Erythroblast (primary cell): ENCODE measurements at places on chromosomes 12 and 14.
A peak's percentile ranks its signal among the peaks of the same experiment; 100 is the strongest.

DNA sequence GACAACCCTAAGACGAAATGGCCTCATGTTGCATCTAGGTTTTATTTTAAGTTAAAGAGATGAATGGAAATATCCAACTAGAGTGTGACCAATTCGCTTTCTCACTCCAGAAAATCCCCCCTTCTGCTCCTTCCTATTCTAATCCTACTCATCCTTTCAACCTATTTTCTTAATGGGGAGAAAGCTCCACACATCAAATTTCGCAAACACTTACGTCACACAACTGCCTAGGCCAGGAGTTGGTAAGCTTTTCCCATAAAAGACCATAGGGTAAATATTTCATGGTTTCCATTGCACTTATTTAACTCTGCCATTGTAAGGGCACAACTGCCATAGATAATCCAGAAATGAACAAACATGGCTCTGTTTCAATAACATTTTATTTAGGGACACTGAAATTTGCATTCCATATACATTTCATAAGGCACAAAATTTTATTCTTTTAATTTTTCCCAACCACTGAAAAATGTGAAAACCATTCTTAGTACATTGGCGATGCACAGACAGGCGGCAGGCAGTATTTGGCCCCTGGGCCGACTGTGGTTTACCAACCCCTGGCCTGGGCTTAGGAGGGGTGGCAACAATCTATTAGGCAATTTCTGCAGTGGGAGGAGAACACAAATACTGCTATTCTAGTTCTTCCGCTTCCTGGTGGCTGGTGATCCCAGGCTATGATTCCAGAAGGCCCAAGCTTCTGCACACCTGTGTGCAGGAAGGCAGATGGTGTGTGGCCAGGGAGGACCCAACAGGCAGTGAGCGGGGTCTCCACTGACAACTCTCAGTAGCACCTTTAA, 67.2 kb upstream of the FOXN3 start:
- no peak for DNase-seq

GRCh38 chr14:105582639-105583038, 56.3 kb downstream of the TMEM121 start:
- DNase-seq = no peak

DNA sequence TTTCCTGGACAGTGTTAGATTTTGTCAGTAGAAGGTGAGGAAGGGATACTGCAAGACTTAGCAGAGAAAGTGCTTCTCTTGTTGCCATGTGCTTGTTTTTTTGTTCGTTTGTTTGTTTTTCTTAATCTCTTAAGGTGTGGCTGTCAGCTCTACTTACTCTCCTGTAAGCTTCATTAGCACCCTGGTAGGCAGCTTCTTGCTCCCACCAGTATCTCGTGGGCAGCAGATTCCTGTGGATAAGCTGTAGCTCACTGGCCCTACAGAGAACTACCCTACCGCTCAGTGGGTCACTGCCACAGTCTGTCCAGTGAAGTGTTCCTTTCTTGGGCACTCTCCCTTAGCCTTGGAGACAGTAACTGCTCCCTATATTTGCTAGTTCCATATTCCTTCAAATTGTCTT, 30.1 kb downstream of the VRK1 start:
- no peak for DNase-seq

GRCh38 chr12:128830505-128830893, 6.7 kb upstream of the SLC15A4 start:
- no peak for DNase-seq

DNA sequence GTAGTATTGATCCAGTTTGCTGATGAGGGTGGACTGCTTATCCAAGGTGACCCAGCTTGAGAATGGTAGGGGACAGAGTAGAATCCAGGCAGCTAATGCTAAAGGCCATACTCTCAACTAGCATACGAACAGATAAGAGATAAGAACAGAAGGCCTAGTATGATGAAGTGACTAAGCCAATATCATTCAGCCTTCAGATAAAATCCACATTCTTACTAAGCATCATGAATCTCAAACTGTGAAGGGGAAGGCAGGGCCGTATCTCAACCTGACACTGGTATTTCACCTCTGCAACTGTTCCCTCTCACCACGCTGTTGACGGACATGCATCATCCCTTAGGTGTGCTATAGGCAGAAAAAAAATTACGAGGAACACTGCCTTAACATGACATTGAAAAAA, 8.1 kb upstream of the CKAP4 start:
- DNase-seq = no peak

- no peak for DNase-seq
Observed at GRCh38 chr12:75710361-75711069, 199.1 kb upstream of the KRR1 start.

- no peak for DNase-seq
Observed at GRCh38 chr14:20515846-20516245, 10.5 kb downstream of the RNASE10 start.

DNA sequence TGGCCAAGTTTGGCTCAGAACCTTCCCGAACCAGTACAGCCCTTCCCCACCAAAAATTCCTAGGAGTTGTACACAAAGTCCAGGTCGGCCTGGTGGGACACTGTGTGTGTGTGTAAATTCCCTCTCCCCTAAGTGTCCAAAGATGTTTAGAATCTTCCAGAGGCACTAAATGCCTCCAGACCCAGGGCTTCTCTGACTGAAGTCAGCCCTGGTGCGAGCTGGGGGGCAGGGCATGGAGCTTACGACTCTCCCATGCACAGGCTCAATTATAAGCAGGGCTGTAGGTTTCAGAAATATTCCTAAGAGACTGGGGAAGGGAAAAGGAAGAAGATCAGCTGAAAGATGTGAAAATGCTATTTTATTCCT, 106.9 kb upstream of the ATF7IP start:
- DNase-seq = no peak

DNA sequence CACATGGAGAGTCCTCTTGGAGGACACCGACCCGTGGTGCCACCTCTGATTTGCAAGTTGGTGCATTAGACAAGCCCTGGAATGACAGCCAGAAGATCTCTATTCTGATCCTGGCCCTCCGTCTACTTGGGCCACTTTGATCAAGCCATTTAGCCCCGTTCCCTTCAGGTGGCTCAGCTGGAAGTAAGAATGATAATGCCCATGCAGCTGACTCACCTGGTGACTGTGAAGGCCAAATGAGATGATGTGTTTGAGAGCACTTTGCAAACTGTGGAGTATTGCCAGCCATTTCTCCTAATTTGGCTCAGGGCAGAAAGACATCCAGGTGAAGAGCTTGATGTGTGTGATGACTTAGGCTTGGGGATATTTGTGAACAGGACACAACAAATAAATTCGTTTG, 165.9 kb downstream of the ETV6 start:
- no peak for DNase-seq

DNA sequence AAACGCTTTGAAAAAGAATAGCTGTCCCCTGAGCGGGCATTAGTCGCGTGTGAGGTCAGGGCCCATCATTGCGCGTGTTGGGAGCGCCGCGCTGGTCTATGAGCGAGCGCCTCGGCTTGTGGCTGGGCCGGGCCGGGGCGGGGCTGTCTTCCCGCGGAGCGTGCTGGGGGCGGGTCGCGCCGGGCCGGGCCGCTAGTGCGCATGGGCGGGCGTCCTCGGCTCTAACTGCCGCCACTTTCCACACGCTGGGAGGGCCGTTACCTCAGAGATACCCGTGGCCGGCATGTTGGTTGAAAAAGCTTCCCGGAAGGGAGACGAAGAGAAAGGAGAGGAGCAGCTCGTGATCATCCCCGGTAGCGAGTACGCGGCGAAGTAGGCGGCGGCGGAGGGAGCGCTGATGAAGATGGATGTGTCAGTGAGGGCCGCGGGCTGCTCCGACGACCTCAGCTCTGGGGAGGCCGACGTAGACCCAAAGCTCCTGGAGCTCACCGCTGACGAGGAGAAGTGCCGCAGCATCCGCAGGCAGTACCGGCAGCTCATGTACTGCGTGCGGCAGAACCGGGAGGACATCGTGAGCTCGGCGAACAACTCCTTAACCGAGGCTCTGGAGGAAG, at the start of gene EID3:
TSS of gene EID3 (plus strand) at position 202 of the 614 bp plus-strand sequence. CDS start at position 398, 196 bp downstream.
- peak; percentile 88 for DNase-seq

GRCh38 chr14:87055007-87055406, 938.0 kb downstream of the GALC start:
- DNase-seq = no peak

DNA sequence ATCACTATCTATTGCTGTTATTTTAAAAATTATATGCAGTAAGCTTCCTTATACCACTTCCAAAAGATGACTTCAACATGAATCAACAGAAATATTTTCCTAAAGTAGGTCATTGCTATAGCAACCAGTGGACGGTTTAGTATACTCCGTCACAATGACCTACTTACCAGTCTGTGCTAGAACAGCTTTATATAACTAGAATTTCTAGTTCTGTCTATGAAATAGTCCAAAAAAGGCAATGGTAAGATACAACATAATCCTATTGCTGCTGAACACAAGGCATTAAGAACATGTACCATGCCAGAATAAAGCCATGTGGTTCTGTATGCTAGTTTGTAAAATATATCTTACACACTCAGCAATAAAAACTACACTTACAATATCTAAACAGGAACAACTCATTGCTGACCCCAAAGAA, 40.7 kb upstream of the MTERF2 start:
- DNase-seq = peak; percentile 20

DNA sequence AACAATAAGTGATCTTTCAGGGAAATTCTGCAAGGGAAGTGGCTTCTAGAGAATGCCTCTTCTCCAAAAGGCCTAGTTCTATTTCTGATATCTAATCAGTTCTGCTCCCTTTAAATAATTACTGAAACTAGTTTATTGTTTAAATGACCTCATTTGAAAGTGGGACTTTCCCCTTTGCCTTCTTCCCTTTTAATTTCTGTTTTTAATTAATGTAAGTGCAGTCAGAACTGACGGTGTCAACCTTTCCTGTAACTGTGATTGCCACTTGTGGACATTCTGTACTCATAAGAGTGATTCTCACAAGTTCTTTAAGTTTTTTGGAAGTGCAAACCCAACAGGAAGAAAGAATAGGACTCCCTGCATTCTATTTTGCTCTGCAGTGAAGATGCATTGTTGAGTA, 265.3 kb upstream of the PLEKHG7 start:
- DNase-seq = no peak

DNA sequence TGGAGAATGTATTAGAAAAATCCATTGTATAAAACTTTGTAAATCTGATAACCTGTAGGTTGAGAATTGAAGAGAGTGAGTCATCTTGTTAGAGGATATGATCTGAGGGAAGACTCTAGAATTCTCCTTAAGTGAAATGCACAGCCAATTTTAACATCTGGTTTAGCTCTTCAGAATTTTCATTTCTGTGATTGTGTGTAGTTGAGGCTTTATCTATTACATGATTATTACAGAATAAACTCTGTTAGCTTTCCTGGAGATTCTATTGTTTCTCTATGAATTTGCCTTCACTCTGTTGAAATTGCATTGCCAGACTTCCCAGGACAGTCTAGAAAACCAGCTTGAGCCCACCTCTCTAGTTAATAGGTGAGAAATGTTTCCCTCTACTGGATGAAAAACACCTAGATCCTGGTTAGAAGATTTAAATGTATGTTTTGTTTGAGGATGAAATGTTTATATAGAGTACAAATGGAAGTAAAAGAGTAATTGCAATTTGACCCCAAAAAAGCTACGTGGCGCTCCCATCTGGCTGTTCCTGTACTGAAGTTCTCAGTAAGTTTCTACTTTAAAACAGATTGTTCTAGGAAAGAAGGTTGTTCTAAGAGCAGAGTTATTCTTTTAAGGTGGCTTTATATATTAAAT, 2.9 kb downstream of the NUDT4 start:
- DNase-seq = peak; percentile 50

DNA sequence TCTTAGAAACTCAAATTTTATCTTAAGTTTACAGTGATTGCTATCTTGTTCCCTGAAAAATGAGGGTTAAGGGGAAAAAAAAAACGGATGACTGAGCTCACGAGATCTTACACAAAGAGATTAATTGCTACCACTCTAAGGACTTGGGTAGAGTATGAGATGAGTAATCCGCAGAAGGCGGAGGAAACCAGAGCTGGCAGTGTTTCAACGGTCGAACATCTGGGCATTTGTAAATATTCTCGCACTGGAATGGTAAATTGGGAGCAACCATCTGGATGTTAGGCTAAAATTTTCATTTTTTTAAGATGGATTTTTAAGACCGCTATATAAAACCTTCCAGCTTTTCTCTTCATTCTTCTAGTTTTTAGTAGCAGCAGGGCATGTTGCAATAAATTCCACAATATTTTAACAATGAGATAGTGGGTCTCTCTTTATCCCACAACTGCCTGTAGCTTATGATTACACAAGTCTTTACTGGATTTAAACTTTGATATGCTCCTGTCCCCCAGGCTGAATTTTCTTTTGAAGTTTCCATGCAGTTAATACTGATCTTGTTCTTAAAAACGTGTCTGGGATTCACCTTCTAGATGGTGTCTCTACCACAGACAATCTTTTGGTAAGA, 1324.1 kb downstream of the AACS start:
- DNase-seq = no peak

GRCh38 chr14:74954947-74955228, 509 bp downstream of the PGF start:
- no peak for DNase-seq

GRCh38 chr14:98368916-98369315, 903.1 kb downstream of the BCL11B start:
- DNase-seq = no peak

GRCh38 chr14:31258427-31259039, 50.9 kb upstream of the HECTD1 start:
- DNase-seq = no peak

DNA sequence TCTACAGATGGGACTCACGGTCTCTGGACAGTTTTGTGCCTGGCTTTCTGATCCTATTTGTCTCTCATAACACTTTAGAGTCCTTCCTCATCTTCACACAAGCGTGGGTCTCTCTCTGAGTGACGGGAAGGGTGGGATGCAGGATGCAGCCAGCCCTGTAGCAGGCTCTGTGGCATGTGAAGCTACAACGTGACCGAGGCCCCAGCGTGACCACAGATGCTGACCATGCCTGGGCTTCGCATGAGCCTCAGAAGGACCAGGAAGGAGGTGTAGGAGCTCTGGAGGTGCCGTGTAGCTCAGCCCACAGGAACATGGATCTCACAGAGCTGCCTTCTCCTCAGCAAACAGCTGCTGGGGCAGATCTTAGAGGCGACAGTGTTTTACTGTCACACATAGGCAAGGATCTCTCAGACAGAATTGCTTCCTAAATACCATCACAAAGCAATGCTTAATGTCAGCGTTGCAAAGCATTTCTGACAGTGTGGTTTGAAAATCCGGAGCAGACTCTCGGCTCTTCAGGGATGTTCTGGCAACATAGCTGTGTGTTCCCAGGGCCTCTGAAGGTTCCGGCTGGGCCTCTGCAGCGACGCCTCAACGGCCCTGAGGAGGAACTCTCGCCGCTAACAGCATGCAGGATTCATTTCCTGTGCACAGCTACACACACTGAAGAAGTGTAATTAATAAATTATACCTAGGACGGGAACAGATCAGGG, 21.9 kb downstream of the ANKLE2 start:
- no peak for DNase-seq

- DNase-seq = peak; percentile 30
Observed at GRCh38 chr14:54425537-54426274, 15.5 kb downstream of the CNIH1 start.

- no peak for DNase-seq
Observed at GRCh38 chr12:108052260-108052659, 76.8 kb upstream of the WSCD2 start.

GRCh38 chr14:33370426-33370825, 431.7 kb downstream of the NPAS3 start:
- no peak for DNase-seq
